ENCODE measurements at places on chromosomes 11 and 22. TPM values are rescaled to one million over a fixed set of nuclear protein-coding genes. Genes with fewer than 3 reads are reported as not detected.

The MRGPRF gene
- total RNA-seq, result 21.3 TPM

- DNase-seq, result no peak
Observed at GRCh38 chr11:17063171-17064002, 14.1 kb downstream of the RPS13 start.

DNA sequence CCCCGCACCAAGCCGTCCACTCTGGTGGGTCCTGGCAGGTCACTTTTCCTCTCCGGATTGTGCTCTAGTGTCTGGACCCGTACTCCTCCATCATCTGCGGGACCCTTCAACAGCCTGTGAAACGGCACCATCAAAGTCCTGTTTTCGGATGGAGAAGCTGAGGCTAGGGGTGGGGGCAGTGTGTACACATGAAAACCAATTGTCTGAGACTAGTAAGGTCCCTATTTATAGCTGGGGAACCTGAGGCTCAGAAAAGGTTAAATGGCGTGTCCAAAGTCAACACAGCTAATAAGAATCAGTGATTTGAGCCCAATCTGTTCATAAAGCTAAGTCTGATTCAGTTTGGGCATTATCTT lies 668 bp upstream of the LRRC32 start:
- DNase-seq, result no peak

GRCh38 chr11:1792461-1792860 lies 28.7 kb upstream of the CTSD start:
- no peak for DNase-seq

GRCh38 chr22:30296324-30296723 lies 7.0 kb upstream of the CASTOR1 start:
- DNase-seq, result no peak
